EH (cell line): ENCODE measurements at places on chromosomes 16 and 17.

DNA sequence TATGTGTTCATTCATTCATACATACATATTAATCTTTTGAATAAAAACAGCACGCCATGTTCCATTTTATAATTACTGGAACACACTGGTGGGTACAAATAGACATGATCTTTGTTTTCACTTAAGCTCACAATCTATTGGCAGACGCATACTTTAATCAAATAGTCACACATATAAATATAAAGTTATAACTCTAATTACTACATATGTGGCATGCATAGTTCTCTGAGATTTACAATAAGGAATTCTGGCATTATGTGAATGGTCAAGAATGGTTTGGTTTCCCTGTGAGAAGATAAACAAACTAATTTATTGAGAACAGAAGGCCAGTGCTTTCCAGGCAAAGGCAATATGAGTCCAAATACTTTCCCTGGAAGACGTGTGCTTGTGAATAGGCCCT is 576.2 kb downstream of the CDH8 start:
- DNase-seq: no peak

- peak; percentile 56 for DNase-seq
These were observed 47.6 kb downstream of the MED13 start for GRCh38 chr17:62017496-62017895.

DNA sequence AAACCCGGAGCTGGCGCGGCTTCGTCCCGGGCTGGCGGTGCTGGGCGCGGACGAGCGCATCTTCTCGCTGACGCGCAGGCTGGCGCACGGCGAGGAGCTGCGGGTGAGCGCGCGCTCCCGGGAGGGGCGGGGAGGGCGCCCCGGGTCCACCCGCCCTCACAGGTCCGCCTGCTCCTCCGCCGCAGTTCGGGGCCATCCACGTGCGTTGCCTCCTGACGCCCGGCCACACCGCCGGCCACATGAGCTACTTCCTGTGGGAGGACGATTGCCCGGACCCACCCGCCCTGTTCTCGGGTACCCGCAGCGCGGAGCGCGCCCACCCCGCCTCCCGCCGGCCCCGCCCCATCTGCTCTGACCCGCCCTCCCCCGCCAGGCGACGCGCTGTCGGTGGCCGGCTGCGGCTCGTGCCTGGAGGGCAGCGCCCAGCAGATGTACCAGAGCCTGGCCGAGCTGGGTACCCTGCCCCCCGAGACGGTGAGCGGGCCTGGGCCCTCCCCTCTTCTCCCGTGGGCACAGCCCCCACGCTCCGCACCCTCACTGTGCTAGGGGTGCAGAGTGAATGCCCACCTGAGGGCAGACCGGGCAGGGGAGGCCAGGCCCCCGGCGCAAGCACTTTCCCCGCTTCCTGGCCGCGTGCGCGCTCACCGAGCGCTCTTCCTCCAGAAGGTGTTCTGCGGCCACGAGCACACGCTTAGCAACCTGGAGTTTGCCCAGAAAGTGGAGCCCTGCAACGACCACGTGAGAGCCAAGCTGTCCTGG is 1.4 kb downstream of the HAGHL start:
- peak; percentile 90 for DNase-seq

- DNase-seq: no peak
These were observed 43.5 kb upstream of the KLHDC4 start for GRCh38 chr16:87809150-87809902.

GRCh38 chr16:54126907-54127306 is 159.7 kb downstream of the IRX3 start:
- DNase-seq: no peak

DNA sequence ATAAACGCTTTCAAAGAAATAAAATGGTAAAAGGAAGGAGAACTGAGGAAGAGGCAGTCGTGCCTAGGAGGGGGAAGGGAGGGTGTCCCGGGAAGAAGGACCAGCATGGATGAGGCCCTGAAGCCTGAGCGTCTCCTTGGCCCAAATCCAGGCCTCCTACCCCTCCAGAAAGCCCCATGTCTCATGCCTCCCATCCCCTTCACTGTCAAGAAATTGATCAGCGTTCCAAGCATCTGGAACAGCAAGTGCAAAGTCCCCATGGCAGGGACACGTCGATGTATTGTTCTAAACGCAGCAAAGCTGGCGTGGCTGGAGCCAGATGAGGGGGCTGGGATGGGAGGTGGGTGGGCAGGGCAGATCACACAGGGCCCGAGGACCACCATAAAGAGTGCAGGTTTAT is 22.6 kb downstream of the SEC14L5 start:
- DNase-seq: no peak

- peak; percentile 96 for DNase-seq
These were observed 18.3 kb upstream of the EFCAB13 start for GRCh38 chr17:47305302-47305923.

DNA sequence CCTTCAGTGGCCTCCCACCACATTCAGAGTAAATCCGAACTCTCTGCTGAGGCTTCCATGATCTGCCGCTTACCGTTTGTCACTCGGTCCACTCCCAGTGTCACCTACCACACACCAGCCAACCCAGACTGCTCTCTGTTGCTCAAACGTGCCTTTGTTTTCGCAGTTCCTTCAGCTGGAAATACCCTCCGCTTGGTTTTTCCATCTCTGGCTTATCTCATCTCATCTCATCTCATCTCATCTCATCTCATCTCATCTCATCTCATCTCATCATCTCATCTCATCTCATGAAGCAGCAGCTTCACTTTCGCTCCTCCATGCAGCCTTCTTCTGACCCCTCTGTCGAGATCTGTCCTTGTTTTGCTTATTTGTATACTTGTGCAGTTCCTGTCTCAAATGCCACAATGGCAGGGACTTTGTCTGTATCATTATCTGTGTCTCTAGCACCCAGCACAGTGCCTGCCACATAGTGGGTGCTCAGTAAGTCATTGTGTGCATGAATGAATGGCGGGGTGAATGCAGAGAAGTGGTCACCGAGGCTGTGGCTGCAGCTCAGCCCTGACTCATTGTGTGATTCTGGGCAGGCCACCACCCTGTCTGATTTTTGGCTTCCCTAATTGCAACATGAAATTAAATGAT is 3.8 kb upstream of the SNX20 start:
- no peak for DNase-seq

GRCh38 chr16:24218299-24218698 is 37.8 kb upstream of the CACNG3 start:
- DNase-seq: no peak

GRCh38 chr17:28563475-28563874 is 7.8 kb downstream of the PIGS start:
- DNase-seq: peak; percentile 89

GRCh38 chr17:79137789-79138165 is 63.2 kb downstream of the ENGASE start:
- no peak for DNase-seq

- no peak for DNase-seq
These were observed 104.5 kb upstream of the SEC14L1 start for GRCh38 chr17:77036136-77036840.

GRCh38 chr16:14003074-14003570 is 68.0 kb upstream of the MRTFB start:
- DNase-seq: peak; percentile 84

GRCh38 chr17:50672831-50673551 is 34.7 kb downstream of the ANKRD40 start:
- no peak for DNase-seq

DNA sequence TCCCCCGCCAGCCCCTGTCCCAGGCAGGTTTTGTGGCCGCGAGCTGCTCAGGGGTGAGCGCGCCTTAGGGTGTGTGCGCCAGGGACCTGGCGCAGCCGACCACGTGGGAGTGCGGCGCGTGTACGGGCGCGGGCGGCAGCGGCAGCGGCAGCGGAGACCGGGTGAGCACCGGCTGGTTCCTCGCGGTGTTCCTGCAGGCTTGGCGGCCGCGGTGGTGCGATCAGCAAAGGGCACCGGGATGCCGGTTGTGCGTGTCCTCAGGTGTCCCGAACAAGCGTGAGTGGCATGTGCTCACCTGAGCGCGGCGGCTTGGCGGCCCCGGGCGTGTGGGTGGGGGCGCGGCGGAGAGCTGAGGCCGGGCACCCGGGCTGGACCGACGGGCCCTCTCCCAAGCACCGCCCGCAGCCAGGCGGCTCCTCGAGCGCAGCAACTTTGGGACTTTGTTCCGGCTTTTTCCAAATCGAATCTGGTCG is 381 bp upstream of the HSD11B2 start:
- no peak for DNase-seq

DNA sequence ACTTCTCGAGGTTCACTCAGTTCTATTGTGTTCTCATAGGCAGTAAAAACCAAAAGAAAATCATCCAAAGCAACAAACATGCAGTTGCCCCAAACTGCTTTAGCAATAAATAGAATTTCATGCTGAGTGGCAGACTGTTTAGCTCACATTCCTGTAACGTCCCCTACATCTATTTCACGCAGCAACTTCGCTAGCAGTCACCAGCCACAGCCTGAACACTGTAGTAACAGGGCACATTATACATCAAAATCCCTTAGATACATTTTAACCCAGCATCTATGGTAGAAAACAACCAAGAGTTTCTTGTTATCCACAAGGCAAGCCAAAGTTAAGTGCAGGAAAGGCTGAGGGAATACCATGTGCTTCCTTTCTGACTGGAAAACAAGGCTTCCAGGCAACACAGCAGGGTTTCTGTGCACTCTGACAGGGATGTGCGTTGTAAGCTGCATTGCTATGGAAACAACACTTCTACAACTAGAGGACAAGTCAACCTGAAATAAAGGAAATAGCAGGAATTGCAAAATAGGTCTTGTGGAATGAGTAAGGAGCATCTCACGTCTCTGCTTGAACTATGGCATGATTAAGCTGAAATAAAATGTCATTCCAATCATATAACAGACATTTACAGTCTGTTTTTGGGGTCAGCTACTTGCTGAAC is 55.4 kb downstream of the CFDP1 start:
- peak; percentile 98 for DNase-seq

- DNase-seq: no peak
These were observed 1.9 kb downstream of the OR1F1 start for GRCh38 chr16:3189869-3190268.

DNA sequence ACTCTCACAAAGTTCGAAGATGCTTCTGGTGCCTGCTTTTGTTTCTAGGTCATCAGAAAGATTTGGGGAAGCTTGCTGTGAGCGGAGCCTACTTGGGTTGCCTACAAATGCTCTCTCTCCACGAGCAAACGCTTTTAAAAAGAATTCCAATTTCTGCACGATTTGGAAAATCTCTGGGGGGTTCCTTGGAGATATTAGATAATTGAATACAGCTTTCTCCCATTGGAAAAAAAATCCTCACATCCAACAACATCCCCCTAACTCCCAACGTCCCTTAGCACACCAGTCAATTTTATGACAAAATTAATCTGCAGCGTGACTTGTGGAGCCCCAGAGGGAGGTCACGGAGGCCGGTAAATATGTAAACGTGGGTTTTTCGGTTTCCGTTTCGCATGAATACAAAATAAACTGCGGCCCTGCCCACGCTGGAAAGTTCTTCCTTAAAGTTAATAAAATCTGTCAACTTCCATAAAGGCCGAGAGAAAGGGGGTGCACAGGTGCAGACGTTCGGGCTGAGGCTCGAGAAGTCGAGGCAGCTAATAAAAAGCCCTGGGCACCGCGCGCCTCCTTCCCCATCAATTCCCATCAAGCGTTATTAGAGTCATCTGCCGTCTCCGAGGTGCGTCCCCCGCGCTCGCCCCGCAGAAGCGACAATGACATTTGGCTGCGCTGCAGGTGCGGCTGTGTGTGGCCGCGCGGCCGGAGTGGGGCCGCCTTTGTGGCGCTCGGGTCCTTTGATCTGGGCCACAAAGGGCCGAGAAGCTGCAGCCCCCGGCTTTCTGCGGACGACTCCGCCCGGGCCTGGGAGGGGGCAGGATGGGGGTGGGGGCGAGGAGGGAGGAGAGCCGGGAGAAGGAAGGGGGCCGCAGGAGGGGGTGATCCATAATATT is 37.6 kb downstream of the SALL1 start:
- no peak for DNase-seq

- DNase-seq: no peak
These were observed 29.6 kb downstream of the NLK start for GRCh38 chr17:28071891-28072606.

GRCh38 chr17:49513044-49513395 is 17.9 kb downstream of the NGFR start:
- no peak for DNase-seq

DNA sequence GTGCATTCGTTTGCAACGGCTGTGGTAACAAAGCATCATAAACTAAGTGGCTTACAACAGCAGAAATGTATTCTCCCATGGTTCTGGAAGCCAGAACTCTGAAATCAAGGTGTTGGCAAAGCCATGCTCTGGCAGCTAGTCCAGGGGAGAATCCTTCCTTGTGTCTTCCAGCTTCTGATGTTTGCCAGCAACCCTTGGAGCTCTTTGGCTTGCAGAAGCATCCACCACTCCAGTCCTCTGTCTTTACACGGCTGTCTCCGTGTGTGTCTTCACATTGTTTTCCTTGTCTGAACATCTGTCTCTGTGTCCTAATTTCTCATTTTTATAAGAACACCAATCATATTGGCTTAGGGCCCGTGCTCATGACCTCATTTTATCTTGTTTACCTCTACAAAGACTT is 265.3 kb upstream of the HSBP1 start:
- no peak for DNase-seq
